ENCODE measurements at places on chromosomes 6 and 20. TPM values are rescaled to one million over a fixed set of nuclear protein-coding genes. Genes with fewer than 3 reads are reported as not detected.

CYP24A1 gene
- total RNA-seq: not detected

SLC35D3 gene
- total RNA-seq: not detected

MLIP gene
- total RNA-seq: 319 TPM

RBM24 gene
- 221 TPM for total RNA-seq

EYA4 gene
- 24.2 TPM for total RNA-seq

- DNase-seq: no peak
Measured at GRCh38 chr20:31679357-31680285, 41.9 kb downstream of the COX4I2 start.

DNA sequence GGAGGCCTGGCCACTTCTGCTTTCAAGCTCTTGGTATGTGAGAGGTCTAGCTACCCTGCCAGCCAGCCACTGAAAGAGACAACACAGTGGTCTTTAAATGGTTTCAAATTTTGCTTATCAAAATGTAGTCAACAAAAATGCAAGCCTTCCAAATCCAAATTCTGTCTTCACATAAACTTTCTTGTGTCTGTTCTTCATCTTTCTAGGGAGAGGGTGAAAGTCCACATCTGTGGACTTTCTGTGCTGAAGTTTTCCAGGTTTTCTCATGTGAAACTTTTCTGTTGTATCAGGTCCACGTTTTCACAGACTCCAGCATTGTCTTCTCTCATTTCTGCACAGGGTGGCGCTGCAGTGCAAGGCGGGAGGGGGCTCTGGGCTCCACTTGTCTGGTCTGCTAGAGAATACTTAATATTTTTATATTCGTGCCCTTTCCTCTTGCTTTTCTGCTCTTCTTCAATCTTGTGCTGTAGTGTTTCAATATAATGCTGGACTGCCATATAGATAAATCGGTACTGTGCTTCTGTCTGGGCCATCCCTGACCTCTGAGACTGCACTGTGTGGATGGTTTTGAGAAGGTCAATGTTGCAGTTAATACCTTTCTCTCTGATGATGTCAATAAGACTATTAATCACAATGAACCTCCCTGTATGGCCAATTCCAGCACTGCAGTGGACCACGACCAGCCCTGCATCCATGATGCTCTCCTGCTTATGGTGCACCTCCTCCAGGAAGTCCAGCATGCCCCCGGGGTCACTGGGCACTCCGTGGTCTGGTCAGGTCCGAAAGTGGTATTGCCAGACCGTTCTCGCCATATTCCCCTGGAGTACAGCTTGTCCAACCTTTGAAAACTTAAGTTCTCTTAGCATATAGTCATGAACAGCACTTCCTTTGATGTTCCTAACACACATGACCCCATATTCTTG lies 161.6 kb upstream of the TNFAIP3 start:
- DNase-seq: peak; percentile 82

- no peak for DNase-seq
Measured at GRCh38 chr6:122969999-122970533, 26.0 kb upstream of the CLVS2 start.

DNA sequence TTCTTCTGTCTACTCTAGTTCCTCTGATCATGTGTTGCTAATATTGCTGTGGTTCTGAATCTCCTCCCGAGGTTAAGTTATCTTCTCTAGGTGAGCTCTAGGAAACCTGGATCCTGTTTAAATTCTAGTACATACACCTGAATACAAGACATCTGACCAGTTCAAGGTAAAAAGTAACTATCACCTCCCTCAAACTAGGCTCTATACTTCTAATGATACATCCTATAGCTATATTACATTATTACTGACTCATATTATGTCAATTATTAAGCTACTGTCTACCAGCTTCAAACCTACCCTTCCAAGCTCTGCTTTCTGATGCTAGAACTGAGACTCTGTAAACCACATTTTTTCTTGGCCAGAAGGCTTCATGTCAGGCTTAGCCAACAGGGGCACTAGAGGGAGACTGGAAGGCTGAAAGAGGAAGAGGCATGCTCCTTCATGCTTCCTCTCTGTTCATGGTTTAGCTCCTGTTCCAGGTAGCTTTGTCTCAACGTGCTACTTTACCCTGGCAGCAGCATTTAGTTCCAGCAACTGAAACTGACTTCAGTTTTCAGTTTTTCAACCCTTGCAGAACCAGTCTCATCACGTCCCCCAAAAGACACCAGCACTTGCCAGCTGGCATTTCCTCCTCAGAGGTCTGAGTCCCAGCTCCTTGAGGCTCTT lies 148.4 kb upstream of the TOP1 start:
- DNase-seq: no peak

GRCh38 chr6:163351013-163351412 lies 63.5 kb upstream of the QKI start:
- no peak for DNase-seq

DNA sequence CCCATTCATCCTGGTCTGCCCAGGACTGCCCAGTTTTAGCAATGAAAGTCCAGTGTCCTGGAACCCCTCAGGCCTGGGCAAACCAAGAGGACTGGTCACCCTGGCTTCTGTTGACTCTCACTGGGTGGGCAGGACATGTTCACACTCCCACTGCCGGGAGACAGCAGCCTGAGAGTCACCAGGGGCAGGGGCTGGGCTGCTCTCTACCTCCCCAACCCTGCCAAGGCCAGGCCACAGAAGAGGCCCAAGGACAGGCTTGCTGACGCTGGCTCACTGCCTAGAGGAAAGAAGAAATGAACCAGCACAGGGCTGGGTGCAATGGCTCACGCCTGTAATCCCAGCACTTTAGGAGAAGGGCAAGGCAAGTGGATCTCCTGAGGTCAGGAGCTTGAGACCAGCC lies 36.9 kb downstream of the C20orf203 start:
- no peak for DNase-seq

DNA sequence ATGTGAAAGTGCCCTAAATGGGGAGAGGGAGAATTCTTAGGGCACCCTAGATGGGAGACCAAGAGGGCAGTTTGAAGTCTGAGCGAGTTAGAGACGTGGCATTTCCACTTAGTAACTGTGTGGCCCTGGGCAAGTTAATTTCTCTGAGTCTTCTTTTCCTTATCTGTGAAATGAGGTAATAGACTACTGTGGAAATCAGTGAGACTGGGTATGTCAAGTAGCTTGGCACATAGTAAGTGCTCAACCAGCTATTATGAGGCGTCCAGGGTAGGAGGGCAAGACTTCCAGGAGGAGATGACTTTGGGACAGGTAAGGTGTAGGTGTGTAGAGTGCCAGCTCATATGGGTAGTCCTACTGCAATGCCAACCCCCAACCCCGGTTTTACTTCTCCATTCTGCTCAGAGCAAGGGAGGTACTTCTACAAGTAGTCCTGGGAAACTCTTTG lies 770 bp downstream of the KIF3B start:
- DNase-seq: no peak

DNA sequence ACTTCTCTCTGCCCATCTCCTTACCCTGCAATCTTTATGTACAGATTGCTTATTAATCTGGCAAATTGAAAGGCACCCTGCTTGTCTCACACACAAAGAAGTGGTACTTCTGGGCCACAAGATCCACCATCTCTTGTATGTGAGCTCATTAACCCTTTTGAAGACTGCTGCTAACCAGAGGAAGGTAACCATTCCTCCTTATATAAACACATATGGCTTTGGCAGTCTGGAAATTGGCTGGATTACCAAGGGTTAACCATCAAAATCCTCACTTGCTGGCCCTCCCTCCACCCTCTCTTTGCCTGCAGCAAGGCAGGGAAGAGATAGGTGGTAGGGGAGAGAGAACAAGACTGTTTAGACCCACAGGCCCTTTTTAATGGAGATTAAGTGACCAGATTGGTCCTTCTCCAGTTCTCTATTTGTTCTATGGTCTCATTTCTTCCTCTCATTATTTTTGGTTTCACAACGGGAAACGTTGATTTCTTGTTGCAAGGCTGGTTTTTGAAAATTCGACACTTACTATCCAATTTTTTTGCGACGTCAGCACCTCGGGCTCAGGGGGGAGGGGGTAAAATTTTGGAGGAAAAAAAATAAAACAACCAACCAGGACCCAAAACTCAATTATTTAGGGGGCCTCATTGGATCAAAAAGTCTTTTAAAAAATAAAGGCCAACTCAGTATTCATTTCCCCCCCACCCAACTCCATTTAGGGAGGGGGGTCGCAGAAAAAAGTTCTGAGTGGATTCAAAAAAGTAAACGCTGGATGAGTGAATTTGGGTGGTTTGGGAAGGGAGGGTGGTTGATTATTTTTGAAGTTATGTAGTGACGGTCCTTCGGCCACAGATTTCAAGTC lies 859 bp downstream of the PPP1R10 start:
- no peak for DNase-seq
